Fibroblast of lung (primary cell): ENCODE measurements at places on chromosomes 12 and 14. TPM values are rescaled to one million over a fixed set of nuclear protein-coding genes. Genes with fewer than 3 reads are reported as not detected.

GLI1 gene
- total RNA-seq, result 1.0 and 2.0 TPM in 2 replicates

SYCP3 gene
- 0.17 and 0.26 TPM in 2 replicates for total RNA-seq

CD4 gene
- 14.4 and 27.2 TPM in 2 replicates for total RNA-seq

ALX1 gene
- total RNA-seq, result not detected in 2 replicates

TEX52 gene
- total RNA-seq, result not detected in 2 replicates

CLEC12A gene
- not detected in 2 replicates for total RNA-seq

PRKD1 gene
- total RNA-seq, result 15.9 and 20.1 TPM in 2 replicates

LALBA gene
- not detected in 2 replicates for total RNA-seq

MYBPC1 gene
- not detected in 2 replicates for total RNA-seq

PPFIA2 gene
- total RNA-seq, result 0.26 and 2.1 TPM in 2 replicates
